ENCODE measurements at places on chromosomes 12 and 14.

DNA sequence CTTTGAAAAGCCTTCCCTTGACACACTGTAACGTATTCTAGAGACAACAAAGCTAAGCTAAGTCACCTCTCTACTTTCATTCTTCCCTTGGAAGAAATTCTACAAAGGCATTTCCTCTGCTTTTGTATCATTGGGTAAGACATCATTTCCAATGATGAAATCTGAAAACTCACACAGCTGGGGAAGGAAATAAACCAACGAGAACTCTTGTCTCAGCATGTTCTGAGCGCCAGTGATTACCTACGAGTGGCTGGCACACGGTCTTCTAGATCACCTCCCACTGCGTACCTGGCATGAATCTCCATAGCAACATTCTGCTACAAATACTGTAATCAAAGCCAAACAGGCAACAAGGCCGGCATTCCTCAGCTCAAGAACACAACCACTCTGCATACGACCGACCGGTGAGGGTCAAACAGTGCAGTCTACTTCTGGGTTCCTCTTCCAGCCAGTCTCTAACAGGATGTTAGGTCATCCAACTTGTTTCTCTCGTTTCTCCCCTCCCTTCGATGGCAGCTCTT lies 7.6 kb downstream of the VPS37B start:
- DNase-seq, result no peak

- no peak for DNase-seq
These were observed 60.4 kb downstream of the TTC7B start for GRCh38 chr14:90755661-90756304.

DNA sequence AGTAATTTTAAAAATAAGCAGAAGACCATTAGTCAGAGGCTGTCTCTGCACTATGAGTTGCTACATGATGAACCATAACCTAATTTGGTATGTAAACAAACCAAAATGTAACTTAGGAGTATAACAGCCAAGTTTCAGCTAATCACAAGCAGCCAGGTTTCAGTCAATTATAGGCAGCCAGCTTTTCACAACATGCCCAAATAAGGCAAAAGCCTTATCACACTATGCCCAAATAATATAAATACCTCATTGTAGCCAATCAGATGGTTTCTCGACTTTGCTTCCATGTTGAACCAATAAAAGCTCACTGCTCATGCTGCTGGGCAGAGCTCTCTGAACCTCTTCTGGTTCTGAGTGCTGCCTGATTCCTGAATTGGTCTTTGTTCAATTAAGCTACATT lies 38.6 kb downstream of the GARIN6 start:
- no peak for DNase-seq

DNA sequence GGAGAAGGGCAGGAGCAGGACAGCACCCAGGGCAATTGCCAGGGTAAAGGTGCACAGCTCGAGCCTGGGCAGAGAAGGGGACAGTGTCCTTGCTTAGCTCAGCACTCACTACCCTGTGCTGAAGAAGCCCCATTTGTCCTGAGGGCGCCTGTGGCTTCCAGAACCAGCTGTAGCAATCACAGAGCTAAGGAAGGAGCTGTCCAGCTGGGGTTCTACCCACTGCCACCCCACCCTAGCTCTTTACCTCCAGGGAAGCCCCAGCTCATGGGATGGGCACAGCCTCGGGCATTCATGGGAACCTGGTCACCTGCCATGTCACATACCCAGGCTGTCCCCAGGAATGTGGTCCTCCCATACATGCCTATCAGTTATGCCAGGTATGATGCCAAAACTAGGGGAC lies 5.8 kb downstream of the LMBR1L start:
- DNase-seq, result no peak

- DNase-seq, result no peak
These were observed 759.5 kb upstream of the TBX3 start for GRCh38 chr12:115443351-115443938.

GRCh38 chr12:27163048-27163715 lies 80.8 kb upstream of the C12orf71 start:
- DNase-seq, result no peak

DNA sequence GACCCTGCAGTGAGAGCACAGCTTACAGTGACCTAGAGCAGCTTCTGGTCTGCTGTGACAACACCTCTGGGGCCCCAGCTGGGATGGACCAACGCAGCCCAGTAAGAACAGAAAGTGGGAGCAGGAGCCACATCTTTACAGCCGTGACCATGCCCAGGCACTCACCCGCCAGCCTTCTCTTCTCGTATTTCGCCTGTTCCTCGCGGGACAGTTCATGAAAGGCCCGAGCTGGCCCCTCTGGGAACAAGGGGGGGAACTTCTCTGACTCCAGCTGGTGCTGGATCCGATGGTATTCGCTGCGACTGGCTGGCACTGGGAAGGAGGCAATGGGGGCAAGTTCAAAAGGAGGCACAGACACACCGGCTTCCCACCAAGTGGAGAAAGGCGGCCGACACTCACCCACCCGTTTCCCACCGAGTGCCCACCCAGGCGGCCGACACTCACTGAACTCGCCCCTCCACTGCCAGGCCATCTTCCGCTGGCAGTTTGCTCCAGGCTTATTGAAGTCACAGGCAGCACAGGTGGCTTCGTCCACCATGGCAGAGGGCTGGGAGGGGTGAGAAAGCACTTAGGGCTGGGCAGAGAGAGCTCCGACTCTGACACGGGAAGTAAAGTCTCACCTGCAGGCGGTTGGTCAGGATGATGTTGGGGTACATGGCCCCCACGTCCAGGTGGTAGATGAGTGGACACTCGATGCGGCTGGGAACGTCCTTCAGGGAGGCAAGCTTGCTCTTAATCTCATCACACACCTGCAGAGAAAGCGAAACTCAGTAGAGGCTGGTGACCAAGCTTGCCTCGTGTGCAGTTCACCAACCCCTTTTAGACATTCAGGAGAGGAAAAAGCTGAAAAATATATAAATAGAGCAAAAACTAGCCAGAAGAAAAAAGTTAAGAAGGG lies 18.7 kb downstream of the POLE start:
- no peak for DNase-seq

DNA sequence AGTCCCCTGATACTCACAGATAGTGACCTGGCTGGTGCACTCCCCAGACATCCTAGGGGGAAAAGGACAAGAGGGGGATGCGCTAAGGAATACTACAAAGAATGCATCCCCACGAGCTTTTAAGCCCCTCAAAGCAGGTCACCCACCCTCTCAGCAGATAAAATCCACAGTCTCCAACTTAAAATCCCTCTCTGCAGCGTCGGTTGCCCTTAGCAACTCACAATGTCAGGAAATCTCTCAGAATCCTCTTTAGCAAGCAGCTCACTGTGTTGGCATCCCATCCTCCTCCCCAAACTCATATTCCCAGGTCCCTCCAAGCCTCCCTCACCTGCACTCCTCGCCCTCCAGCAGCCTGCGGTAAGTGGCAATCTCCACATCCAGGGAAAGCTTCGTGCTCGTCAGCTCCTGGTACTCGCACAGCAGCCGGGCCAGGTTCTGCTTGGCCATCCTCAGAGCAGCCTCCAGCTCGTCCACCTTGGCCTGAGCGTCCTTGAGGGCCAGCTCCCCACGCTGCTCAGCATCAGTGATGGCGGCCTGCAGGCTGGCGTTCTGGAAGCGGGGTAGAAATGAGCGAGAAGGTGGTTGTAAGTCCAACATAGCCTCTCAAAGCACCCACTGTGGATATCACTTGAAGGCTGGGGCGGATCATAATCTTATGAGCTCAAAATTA lies 5.5 kb upstream of the KRT79 start:
- no peak for DNase-seq

DNA sequence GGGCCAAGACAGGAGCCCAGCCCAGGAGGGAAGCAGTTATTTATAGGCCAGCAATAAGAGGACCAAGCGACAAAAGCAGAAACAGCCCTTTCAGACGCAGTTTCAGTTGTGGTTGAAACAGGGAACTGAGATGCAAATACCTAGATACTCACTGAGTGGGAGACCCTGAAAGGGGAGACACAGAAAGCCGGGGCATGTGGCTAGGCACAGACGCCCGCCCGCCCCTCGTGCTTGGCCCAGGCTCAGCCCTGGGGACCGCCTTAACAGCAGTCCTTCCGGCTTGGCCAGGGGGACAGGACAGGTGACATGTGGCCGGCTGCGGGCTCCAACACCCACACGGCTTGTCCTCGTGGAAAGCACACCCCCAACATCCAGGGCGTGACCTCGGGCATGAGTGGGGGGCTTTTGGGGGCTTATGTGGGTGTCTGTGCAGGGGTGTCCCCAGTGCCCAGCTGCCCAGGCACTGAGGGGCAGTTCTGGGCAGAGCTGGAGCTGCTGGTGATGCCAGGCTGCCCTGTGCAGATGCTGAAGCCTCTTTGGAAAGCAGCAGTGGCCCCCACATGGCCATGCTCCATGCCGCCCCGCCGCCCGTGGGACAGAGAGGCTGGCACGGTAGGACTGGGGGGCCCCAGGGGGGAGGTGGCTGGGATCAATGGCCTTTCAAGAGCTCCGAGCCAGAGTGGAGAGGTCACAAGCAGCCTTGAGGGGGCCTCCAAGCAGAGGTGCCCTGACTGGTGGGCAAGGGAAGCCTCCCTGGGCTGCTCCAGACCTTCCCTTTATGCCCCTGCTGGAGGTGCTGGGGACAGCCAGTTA lies 2.1 kb downstream of the PLD4 start:
- DNase-seq, result no peak

GRCh38 chr12:111757361-111758119 lies 9.2 kb upstream of the ALDH2 start:
- DNase-seq, result no peak

- no peak for DNase-seq
These were observed 13.0 kb downstream of the CDKL1 start for GRCh38 chr14:50383618-50384225.

GRCh38 chr12:110790301-110790700 lies 47.6 kb upstream of the PPP1CC start:
- peak; percentile 31 for DNase-seq

- DNase-seq, result no peak
These were observed 15.9 kb downstream of the TSPAN11 start for GRCh38 chr12:30942486-30942885.

GRCh38 chr12:21547437-21547836 lies 21.3 kb downstream of the SPX start:
- DNase-seq, result no peak

GRCh38 chr12:75457191-75457590 lies 23.4 kb upstream of the GLIPR1 start:
- DNase-seq, result no peak

GRCh38 chr12:41418586-41418985 lies 230.5 kb downstream of the PDZRN4 start:
- no peak for DNase-seq

GRCh38 chr12:30953257-30953656 lies 26.7 kb downstream of the TSPAN11 start:
- no peak for DNase-seq

- no peak for DNase-seq
These were observed 204.5 kb upstream of the PRKD1 start for GRCh38 chr14:30132196-30132595.

GRCh38 chr12:95859947-95860850 lies 1.4 kb downstream of the SNRPF start:
- DNase-seq, result no peak

DNA sequence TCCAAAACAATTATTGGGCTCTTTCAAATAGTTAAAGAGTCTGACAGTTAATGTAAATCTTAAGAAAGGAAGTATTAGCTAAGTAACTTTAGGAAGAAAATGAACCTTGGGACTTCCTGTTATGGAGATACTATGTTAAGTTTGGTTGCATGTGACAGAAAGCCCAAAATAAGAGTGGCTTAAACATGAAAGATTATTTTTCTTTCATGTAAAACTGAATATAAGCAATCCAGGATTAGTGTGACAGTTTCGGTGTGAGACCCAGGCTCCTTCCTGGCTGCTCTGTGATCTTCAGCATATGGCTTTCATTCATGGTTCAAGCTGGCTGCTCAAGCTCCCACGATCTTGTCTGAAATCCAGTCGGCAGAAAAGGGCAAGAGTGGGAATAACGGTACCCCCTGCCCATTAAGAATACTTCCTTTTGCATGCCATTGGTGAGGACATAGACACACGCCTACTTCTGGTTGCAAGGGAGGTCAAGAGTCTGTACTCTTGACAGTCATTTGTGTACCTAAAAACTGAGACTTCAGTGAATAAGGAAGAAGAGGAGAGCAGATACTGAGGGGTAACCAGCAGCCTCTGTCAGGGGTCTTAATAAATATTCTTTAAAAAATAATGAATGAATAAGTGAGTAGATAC lies 2.2 kb upstream of the RPAP3 start:
- DNase-seq, result no peak

DNA sequence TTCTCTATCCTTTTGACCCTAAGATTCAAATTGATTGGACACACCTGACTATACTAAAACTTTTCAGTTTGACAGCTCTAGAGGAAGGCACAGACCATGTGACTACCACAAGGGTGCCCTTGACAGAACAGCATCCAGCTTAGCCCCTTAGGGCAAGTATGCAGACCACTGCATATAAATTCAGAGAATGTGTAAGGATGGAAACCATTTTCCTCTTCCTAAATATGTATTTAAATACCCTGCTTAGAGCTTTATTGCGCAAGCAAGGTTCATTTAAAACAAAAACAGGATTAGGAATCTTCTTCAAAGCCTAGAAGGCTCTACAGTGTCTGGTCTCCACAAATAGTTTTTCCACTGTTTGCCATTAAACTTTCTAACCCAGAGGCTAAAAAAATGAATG lies 202.8 kb downstream of the MED13L start:
- no peak for DNase-seq

GRCh38 chr14:105838591-105839424 lies 312.4 kb downstream of the TMEM121 start:
- no peak for DNase-seq

- no peak for DNase-seq
These were observed 19.9 kb downstream of the LRTM2 start for GRCh38 chr12:1839956-1840951.

DNA sequence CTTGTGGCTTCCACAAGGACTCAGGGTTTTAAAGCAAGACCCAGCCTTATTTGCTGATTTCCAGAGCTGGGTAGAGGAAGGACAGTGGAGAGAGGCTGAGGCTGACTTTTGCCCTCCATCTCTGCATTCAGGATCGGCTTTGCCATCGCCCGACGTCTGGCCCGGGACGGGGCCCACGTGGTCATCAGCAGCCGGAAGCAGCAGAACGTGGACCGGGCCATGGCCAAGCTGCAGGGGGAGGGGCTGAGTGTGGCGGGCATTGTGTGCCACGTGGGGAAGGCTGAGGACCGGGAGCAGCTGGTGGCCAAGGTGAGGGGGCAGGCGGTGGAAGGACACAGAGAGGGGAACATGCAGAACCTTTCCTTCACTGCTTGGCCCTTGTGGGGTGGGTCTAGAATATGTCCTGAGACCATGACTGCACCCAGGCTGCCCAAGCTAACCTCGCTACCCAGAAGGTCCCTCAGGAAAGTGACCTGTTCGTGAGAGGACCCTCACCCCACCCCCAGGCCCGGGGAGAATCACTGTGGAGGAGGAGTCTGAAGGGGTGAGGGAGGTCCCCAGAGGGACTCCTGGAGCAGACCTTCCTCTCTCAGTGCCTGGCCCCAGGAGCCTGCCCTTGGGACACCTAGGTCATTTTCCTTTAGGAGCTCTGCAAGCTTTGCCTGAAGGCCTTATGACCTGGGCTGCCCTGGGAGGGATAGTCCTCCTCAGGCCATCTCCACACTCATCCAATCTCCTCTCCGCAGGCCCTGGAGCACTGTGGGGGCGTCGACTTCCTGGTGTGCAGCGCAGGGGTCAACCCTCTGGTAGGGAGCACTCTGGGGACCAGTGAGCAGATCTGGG lies 3.1 kb downstream of the DHRS2 start:
- no peak for DNase-seq

Data from AG09309 (cell line).